Activated T-helper 17 cell treated with anti-CD3 and anti-CD28 coated beads, Interleukin-2, amount 50 U/mL, for 72 hours (primary cell): ENCODE measurements at places on chromosomes 4 and X.

- no peak for ATAC-seq
Measured at GRCh38 chrX:47539860-47540259, 21.1 kb upstream of the ARAF start.

DNA sequence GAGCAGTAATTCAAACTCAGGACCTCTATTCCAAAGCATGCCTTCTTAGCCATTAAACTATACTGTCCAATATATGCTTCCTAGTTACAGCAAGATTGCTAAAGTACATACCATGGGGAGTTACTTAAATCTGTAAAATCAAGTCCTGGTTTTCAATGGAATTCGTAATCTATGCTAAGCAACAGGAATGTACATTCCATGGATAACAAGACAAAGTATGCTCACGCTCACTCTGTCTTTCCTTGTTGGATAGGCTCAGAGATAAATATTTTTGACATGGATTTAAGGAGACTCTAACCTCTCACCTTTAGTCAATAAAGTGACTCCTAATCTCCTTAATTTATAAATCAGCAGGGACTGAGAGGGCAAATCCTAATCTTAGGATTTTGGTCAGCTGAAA, 47.3 kb upstream of the STK26 start:
- no peak for ATAC-seq

DNA sequence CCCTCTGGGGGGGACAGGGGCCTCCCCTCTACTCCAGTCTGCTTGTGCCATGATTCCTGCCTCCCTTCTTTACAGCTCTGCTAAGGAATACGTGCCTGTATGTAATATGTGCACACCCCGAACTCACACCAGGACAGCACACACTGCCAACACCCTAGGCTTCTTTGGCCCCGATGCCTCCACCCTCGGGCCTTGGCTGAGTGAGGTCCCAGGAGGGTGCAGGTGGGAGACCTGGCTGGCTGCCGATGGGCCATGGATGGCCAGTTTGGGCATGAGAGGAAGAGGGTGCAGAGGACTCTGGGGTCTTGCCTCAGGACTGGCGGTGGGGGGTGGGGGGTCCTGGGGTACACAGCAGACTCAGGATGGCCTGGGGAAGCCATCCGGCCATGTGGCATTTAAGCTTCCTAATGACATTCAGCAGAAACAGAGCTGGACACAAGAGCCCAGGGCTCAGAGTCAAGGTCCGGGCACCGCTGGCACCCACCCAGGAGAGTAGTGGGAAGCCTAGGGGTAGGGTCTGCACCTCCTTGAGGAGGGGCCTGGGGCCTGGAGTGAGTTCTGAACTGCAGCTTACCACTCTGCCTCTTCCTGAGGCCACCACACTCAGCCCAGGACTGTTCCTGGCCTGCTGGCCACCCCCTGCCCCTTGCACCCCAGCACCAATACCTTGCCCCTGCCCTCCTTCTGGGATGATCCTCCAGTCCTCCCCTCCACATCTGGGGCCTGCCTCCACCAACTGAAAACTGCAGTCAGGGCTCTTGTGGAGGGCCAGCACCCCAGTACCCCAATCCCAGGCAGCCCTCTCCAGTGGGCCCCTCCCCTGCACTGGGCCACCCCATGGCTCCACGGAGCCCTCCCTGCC, 2.1 kb upstream of the PCGF3 start:
- ATAC-seq, result no peak

- ATAC-seq, result no peak
Measured at GRCh38 chrX:75327607-75328006, 53.7 kb downstream of the UPRT start.

DNA sequence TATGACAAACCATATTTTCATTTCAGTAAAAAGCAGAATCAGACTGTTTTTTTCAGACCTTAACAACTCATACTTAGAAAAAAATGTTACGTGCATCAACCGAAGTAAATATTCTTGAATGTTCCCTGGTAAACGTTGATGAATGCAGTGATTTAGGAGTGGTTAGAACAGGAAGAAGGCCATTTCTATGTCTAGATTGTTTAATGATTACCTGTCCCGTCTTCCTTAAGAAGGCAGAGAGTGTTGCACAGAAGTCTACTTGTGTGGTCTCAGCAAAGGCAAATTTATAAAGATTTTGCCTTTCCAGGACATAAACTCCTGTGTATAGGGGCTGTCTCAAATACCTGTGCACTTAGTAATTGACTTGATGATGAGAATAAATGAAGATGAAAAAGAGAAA, 134.5 kb downstream of the MGST2 start:
- ATAC-seq, result no peak

- no peak for ATAC-seq
Measured at GRCh38 chr4:159410076-159410777, 307.3 kb downstream of the RAPGEF2 start.

- ATAC-seq, result no peak
Measured at GRCh38 chr4:129641179-129641578, 545.2 kb downstream of the C4orf33 start.

- no peak for ATAC-seq
Measured at GRCh38 chr4:157574606-157575005, 354.1 kb downstream of the GRIA2 start.

DNA sequence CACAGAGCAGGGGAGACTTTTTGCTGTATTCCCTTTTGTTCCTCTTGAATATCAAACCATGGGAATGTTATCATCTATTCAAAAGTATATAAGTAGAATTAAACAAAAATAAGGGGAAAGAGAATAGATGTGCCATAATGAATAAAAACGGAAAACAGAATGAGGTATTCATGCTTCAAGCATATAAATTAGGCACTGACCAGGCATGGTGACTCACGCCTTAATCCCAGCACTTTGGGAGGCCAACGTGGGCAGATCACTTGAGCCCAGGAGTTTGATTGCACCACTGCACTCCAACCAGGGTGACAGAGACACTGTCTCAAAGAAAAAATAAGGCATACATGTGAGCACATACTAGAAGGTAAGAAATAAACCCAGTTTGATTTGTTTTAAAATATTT, 16.3 kb upstream of the NEUROG2 start:
- ATAC-seq, result no peak

DNA sequence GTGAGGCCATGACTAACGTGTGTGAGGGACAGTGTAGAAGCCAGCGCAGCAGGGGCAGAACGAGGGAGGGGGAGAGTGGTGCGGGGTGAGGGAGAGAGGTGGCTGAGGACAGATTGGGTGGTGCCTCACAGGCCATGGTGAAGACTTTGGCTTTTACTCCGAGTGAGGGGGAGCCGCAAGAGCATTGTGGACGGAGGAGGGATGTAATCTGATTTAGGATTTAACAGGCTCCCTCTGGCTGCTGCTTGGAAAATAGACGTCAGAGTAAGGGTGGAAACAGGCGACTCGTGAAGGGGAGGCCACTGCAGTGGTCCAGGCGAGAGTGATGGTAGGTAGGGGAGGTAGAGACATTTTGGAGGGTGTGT, 13.0 kb downstream of the PPP1R3F start:
- no peak for ATAC-seq

DNA sequence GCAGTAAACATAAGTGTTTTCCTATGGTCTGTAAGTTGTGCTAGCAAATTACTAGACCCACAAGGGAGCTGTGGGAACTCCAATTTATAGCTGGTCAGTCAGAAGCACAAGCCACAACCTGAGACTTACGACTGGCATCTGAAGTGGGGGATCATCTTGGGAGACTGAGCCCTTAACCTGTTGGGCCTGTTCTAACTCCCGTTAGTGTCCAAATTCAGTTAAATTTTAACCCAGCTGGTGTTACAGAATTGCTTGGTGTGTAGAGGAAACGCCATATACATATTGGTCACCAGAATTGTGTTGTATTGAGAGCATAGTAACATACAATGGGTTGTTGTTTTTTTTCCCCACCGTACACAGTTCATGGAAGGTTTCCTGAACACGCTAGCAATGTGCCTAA, 25.1 kb upstream of the NFXL1 start:
- no peak for ATAC-seq

- no peak for ATAC-seq
Measured at GRCh38 chr4:87251106-87251505, 30.7 kb upstream of the KLHL8 start.

GRCh38 chr4:128471576-128471975, 184.0 kb upstream of the PGRMC2 start:
- no peak for ATAC-seq

DNA sequence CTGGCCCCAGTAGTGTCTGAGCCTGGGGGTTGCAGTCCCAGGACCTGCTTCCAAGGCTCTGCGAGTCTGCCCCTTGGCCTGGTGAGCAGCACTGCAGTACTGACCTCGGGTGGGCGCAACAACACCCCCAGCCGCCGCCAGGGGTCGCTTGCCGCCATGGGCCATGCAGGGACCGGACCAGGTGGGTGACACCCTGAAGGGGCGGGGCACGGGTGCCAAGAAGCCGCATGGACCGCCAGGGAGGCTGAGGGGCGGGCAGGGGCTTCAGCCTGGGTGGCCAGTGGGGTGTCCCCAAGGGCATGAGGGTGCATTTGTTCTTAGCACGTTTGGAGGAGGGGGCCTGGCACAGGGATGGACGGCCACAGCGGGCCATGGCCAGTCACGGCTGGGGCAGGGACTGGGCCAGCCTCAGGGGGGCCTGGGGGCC, 25.0 kb downstream of the TACC3 start:
- peak; percentile 74 for ATAC-seq

- no peak for ATAC-seq
Measured at GRCh38 chr4:4864443-4864939, 5.0 kb downstream of the MSX1 start.

DNA sequence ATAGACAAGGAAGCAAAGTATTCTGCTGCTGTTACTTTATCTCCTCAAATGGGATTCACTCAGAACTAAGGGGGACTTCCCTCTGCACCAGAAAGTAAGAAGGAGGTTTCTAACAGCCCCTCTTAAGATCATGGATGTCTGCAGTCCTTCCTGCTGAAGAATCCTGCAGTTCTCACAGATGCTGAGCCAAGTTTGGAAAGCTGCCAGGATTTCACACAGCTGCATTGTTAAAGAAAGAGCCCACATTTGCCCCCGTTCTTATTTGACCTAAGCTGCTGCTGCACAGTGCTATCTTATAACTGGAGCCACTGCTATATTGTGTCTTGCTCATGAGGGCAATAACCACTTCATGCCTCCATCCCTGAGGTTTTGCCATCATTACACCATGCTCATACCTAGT, 81.1 kb downstream of the FAAH2 start:
- ATAC-seq, result no peak

DNA sequence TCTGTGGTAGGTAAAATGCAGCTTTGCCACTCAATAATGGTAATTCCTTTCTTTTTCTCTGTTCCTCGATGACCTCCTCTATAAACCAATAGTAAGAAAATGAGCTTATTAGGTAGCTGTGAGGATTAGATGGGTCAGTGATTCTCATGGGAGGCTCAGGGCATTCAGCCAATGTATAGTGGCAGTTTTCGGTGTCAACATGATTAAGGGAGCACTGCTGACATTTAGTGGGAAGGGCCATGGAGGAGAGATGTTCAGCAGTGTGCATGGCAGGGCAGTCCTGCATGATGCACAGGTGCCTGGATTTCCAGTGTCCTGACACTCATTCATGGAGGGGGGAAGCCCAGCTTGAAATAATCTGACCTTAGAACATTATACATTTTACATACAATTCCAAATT, 232.8 kb downstream of the PDGFC start:
- no peak for ATAC-seq

- no peak for ATAC-seq
Measured at GRCh38 chr4:110368409-110368808, 107.5 kb upstream of the ENPEP start.

DNA sequence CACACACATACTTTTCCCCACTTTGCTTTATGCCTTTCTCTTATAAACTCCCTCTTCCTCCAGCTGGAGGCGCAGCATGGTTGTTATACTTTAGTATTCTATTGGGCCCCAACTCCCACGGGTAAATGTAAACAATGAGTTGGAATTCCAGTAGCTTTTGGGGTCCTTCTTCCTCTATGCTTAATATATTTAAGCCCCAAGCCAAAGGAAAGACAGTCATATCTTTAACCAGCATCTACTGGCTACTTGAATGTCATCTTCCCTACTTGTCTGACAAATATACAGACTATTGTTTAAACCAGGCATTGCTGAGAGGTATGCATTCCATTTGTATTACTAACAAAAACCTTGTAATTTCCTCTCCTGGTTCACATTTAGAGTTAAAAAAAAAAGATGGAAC, 72.9 kb downstream of the WDR19 start:
- no peak for ATAC-seq

- ATAC-seq, result no peak
Measured at GRCh38 chr4:173398779-173399415, at the start of gene SCRG1. SCRG1 (minus strand) TSS chr4:173399116; CDS start chr4:173391414, 7,702 bp downstream.

- ATAC-seq, result no peak
Measured at GRCh38 chr4:159121371-159121770, 18.5 kb downstream of the RAPGEF2 start.

DNA sequence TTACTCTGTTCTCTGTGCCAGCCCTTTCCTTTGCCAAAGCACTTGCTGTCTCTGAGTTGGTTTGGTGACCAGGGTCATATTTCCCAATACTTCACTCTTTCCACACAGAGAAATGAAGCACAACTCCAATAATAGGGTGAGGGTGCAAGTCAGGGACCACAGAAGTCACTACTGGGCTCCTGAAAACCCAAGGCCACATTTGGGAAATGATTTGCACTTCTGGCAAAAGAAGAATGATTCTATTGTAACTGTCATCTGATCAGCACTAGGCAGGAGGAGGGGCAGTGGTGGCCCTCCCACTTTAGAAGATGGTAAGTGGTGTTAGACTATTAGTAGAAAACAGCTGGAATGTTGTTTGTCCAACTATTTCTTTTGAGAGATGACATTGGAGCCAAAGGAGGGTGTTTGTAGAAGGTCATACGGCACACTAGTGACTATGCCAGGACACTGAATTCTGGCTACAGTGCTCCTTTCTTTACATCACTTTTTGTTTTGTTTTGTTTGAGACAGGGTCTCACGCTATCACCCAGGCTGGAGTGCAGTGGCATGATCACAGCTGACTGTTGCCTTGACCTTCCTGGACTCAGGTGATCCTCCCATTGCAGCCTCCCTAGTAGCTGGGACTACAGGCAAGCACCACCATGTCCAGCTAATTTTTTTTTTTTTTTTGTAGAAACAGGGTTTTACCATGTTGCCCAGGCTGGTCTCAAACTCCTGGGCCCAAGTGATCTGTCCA, 10.8 kb upstream of the HADH start:
- no peak for ATAC-seq
